Hindlimb muscle (tissue), 1 donor: ENCODE measurements at places on chromosomes 1 and 21.

GRCh38 chr21:41614511-41614910 lies 106.6 kb upstream of the TMPRSS2 start:
- no peak for DNase-seq

DNA sequence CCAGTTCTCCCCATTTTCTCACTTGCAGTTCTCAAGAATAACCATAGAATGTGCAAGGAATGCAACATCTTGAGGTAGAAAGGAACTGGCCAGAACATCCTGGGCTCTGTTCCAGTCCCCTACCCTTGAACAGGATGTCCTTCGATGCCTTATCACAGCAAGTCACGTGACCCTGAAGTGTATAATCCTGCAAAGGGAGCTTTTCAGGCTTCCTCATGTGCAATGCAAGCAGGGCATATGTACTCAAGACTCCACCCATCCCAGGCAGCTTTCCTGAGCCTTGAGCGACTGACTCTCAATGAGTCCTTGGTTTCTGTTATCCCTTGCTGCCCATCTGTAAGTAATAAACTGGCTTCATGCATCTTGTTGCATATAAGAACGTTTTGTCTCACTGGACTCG lies 311.0 kb downstream of the MRPL39 start:
- DNase-seq = no peak

- DNase-seq = no peak
Measured at GRCh38 chr1:214319938-214320337, 39.0 kb downstream of the SMYD2 start.

DNA sequence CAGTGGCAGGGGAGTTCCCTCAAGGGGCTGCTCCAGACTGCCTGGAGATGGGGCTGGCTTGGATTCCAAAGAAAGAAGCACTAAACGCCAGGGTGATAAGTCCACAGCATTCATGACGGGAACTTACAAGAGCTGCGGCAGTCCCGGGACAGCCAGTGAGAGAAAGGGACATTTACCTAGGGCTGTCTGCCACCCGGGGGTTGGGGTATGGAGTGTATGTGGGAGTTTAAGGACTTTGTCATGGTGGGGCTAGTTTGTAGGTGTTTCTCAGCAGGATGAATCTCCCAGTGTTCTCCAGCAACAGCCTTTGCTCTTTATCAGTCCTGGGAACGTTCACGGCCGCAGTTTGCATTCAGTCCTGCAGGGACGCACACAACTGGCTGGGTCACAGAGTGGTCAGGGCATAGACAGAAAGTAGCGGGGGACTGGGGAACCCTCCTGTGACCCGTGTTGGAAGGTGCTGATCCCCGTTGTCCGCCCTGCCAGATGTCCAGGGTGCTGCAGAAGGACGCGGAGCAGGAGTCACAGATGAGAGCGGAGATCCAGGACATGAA lies 41.4 kb upstream of the HMGN1 start:
- DNase-seq = no peak

GRCh38 chr1:185535621-185536020 lies 198.6 kb upstream of the HMCN1 start:
- DNase-seq = no peak

DNA sequence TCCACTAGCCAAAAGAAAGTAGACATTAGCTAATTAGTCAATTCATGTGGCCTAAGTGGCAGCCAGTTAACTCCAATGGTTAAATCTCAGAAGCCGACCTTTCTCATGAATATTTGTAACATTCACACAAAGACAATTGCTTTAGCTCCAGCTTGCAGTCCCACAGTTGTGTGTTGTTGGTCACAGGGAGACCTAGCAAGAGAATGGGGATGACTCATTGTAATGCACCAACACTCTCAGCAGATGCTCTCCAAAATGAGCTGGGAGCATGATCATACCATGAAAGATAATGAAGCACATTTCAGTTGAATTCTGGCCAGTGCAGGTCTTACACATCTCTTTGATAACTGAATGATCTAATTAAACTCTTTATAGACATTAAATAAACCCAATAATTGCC lies 160.4 kb downstream of the HLX start:
- no peak for DNase-seq

- no peak for DNase-seq
Measured at GRCh38 chr1:27435566-27436203, 43.3 kb downstream of the GPR3 start.

DNA sequence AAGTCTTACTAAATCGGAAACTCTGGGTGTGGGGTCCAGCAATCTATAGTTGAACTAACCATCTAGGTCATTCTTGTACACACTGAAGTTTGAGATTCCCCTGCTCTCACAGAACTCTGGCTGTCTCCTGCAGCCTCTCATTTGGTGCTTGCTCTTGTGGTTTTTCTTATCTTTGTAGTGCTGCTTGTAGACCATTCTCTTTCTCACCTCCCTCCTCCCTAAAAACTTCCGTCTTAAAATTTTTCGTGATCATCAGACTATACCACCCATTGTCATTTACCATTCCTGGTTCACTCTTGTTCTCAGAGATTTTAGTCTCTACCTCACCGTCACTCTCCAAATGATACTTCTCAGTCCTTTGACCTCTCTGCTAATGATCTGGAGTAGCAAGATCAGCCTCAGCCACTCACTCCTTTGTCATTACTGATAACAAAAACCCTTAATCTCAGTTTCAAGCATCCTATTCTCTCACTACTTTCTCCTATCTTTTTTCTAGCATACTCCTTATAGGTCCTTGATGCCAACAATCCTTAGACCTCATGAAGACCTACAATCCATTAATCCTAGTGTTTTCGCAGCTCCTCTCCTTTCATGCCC lies 13.0 kb upstream of the EPHX4 start:
- no peak for DNase-seq

DNA sequence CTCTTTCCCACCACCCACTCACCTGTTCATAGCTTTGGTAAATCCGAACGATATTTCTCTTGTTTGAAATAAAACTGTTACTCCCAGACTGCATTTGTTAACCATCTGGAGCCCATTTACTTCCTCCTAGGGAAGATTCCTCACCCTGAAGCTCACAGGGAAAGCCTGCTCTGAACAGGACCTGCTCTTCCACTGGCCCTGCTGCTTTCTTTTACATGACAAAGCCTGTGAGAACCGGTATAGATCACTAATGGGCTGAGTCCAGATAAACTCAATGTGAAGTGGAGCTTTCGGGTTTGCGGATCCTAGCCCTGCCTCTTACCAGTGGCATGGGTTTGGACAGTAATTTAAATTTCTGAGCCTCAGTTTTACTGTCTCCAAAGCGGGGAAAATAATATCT lies 45.2 kb downstream of the FAM163A start:
- no peak for DNase-seq

- no peak for DNase-seq
Measured at GRCh38 chr1:244012202-244012601, 38.9 kb upstream of the ZBTB18 start.

DNA sequence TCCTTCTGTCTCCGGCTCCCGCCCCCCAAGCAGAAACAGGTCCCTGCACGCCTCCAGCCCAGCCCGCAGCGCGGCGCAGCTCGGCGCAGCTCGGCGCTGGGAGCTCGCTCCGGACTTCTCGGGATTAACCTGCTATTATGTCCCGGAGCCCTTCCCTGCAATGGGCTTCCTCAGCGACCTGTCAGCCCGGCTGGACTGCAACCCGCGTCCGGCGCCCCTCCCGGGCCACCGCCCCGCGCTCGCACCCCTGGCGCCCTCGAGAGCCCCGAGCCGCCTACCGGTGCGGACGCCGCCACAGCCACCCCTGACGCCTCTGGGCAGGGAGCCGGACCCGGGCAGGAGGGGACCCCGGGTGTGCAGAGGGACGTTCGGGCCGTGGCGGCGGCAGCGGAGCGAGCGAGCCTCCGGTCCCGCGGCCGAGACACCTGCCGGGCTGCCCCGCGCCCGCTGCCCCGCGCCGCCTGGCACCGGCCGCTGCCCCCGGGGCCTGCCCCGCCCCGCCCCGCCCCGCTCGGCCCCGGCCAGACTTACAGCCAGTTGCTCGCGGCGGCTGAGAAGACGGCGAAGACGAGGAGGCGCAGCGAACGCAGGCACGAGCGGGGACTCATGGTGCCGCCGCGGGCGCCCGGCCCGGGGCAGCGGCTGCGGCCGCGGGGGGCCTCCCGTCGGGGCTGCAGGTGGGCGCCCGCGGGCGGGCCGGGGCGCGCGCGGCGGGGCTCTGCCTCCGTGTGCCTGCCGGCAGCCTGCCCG lies 407 bp downstream of the WNT4 start:
- DNase-seq = peak; percentile 31

GRCh38 chr1:200872446-200873115 lies at the start of gene GPR25:
TSS of gene GPR25 (plus strand) at chr1:200872981. CDS start at chr1:200873038, 57 bp downstream.
- DNase-seq = no peak

GRCh38 chr1:209815490-209815889 lies 9.5 kb upstream of the IRF6 start:
- no peak for DNase-seq

DNA sequence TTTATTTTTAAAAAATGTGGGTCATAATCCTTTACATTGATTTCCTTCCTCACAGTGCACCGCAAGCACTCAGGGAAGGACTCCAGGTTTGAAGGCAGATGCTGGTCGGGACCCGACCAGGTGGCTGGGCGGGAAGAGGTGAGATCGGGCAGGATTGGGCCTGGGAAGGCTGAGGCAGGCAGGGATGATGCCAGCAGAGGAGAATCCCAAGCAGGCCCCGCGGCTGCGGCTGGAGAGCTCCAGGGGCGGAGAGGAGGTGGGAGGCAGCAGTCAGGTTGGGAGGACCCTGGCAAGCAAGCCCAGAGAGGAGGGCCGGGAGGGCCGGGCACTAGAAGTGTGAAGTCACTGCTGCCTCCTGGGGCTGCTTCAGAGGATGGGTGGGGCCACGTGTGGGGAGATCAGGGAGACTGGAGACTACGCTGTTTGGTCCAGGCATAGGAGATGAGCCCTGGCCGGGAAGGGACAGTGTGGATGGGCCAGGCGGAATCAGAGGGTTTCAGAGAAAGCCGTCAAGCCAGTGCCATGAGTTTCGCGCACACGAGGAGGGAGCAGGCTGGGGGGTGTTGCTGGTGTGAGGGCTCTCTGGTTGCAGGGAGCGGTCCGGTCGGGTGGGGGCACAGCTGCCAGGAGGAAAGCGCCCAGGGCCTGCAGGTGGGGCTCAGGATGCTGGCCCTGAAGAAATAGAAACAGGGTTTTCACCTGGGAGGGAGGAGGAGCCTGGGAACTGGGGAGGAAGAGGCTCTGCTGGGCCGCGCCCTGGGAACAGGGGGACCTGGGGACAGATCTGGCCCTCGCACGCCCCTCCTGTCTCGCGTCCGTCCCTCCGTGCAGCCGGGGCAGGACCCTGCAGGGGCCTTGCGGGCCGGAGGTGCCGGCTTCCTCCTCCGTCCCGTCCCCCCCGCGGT lies 888 bp upstream of the COL18A1 start:
- DNase-seq = no peak

- DNase-seq = no peak
Measured at GRCh38 chr1:33634806-33635205, 162.4 kb downstream of the ZSCAN20 start.

DNA sequence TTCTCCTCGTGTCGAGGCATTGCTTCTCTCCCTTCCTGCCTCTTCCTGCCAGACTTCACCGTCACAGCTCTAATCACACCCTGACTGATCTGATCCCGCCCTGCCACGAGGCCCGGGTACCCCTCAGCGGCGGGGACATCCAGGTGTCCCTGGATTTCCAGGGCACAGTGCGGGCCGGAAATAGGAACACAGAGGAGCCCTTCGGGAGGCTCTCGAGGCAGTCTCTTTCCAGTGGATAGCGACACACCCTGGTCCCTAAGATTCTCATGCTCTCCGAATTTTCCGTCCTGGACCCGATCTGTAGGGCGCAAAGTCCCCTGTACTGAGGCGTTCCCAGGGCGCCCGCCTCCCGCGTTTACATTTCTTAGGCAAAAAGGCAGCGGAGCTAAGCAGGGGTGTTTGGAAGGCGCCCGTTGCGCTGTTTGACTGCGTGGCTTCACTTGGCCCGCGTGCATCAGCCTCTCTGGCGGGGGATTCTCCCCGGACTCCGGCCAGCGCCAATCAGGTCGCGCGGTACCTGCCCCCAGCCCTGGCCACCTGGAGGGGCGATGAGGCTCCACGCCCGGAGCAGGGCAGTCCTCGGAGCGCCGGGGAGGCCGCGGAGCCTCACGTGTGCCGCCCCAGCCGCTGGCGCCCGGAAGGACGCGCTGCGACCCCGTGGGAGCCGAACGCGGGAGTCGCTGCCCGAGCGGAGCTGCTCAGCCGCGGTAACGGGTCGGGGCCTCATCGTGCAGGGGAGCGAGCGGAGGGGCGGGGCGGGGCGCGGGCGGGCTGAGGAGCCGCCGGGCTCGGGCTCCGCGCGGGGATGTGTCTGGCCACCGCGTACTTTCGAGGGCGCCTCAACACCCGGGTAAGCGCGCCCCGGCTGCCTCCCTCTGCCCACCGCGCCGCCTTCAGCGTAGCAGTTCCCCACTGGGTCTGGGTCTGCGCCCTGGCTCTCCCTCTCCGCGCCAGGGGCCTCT lies at the start of gene FAM163A:
Gene FAM163A, plus strand, starts transcription at position 575 of the 962 bp plus-strand sequence. CDS start 69,807 bp downstream, outside the sequence.
- peak; percentile 21 for DNase-seq

GRCh38 chr1:210709701-210710100 lies 381.0 kb downstream of the HHAT start:
- DNase-seq = no peak

DNA sequence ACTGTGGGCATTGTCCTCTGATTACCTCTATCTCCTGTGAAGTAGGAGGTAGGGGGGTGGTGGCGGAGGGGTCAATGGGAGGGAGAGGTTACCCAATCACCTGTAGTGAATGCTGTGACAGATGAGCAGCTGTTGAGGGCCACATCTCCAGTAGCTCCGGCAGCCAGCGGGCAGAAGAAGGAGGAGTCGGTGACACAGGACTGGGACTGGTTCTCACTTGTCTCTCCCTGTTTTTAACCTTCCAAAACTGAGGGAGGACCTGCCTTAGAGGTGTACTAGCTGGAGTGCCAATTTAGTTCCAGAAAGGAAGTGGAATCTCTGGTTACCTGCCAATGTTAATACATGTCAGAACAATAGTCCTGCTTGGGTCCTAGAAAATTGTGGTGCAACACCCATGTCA lies 56.2 kb upstream of the ENAH start:
- no peak for DNase-seq

- DNase-seq = peak; percentile 64
Measured at GRCh38 chr1:64282351-64282750, 78.9 kb downstream of the UBE2U start.

DNA sequence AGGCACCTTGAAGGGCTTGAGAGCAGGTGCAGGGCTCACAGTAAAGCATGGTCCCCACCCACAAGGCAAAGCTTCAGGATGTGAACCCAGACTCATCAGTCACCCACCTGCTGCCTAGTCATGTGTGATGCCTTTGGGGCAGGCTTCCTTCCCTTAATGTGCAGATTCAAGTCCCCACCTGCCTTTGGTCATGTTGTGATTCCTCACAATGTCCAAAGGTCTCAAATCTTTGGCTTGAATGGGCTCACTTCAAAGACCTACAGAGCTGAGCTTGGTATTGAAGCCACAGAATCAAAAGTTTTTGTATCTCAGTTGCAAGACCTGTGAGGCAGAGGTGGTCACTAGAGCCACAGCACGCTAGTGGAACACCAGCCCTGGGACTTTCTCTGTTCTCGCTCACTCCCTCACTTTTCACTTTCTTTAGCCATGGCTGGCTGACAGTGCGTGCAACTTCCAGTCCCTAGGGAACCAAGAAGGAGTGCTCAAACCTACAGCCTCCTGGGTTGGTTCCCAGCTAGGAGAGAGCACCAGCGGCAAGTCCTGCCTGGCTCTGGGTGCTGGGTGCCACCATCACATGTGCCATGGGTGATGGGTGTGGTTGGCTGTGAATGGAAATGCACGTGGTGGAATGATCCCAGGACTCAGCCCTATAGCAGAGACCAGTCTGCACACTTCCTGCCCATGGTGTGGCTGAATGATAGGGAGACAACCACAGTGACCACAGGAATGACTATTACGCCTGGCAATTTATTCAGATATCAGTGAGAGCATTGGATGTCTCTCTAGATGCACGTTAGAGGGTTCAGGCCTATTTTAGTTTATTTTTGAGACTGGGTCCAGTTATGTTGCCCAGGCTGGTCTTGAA lies 26.4 kb upstream of the CLIC6 start:
- DNase-seq = no peak

GRCh38 chr1:223739366-223740037 lies 27.2 kb downstream of the CAPN2 start:
- peak; percentile 79 for DNase-seq
